CD8-positive, alpha-beta memory T cell (primary cell): ENCODE measurements at places on chromosomes 12 and 14. TPM values are rescaled to one million over a fixed set of nuclear protein-coding genes. Genes with fewer than 3 reads are reported as not detected.

Gene ITGA7
- total RNA-seq = 3.1 TPM

Gene MMP19
- 0.29 TPM for total RNA-seq

- no peak for DNase-seq
- no peaks in the 10 kb centered on the region for H3K27me3 ChIP-seq
- no peaks in the 10 kb centered on the region for H3K36me3 ChIP-seq
Observed at GRCh38 chr12:131025939-131026702, 72.4 kb downstream of the ADGRD1 start.

DNA sequence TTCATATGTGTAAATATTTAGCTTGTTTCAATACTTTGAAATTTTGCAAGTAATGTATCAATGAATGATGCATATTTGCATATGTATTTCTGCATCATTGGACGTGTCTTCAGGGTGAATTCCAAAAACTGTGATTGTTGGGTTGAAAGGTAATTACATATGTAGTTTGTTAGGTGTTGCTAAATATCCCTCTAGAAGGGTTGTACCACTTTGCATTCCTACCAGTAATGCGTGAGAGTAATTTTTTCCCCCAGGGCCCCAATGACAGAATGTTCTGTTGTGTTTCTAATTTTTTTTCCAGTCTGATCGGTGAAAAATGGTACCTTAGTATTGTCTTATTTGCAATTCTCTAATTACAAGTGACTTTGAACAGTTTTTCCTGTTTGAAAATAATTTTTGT lies 408.9 kb downstream of the NAV3 start:
- no peak for DNase-seq
- no peak overlapping the region for H3K4me3 ChIP-seq
- H3K36me3 ChIP-seq = no peaks in the 10 kb centered on the region
- no peak overlapping the region for H3K27ac ChIP-seq
